NCI-H1092 (cell line): ENCODE measurements at places on chromosomes 3 and 15.

- DNase-seq = no peak
Measured at GRCh38 chr3:195139876-195140240, 131.1 kb downstream of the XXYLT1 start.

GRCh38 chr3:58107597-58107996 lies 99.4 kb downstream of the FLNB start:
- DNase-seq = no peak

DNA sequence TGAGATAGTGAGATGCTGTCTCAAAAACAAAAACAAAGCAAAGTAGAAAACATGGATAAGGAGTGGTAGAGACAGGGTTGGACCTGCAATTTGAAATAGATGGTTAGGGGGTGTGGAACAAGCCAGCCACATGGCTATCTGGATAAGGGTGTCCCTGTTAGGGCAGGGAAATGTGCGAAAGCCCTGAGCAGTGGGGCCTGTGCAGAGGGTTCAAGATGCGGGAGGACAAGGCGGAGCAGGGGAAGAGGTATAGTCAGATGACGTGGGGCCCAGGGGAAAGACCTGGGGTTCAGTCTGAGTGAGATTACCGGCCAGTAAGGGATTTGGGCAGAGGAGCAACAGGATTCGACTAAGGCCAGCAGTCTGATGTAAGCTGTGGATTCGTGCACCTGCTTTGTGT lies 18.4 kb upstream of the NR2E3 start:
- DNase-seq = no peak

DNA sequence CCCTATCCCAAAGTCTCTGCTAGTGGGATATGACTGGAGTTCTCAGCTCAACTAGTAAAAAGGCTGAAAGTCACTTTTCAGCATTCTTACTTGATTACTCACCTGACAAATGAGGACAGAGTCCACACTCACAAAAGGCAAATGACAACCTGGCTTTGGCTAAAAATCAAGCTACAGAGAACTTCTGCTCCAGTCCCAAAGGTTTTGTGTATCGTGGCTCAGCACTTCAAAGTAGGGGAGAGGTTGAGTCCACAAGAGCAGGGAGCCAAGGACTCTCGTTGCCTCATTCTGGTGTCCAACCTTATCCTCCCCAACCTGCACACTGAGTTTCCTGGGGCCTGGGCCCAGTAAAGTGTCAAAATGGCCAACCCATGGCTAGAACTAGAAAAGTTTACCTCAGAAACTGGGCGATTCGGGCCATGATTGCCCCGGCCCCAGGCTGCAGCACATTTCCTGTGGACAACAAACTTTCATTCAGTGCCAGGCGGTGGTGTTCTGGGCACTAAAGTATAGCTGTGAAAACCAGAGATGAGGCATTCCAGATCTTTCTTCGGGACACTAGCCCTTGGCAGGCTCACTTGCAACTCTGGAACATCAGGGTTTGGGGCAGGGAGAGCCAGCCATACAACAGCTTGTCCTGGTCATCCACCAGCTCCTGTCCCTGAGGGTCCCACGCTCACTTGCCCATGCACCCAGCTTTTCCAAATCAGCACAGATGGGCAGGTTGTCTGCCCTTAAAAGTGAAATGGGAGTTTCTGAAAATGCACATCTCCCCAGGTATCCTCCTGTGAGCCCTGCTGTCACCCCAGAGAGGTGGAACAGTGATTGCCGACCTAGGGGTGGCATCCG lies 3.1 kb downstream of the ACAA1 start:
- DNase-seq = no peak

- DNase-seq = no peak
Measured at GRCh38 chr3:192884777-192885773, 32.6 kb downstream of the MB21D2 start.

DNA sequence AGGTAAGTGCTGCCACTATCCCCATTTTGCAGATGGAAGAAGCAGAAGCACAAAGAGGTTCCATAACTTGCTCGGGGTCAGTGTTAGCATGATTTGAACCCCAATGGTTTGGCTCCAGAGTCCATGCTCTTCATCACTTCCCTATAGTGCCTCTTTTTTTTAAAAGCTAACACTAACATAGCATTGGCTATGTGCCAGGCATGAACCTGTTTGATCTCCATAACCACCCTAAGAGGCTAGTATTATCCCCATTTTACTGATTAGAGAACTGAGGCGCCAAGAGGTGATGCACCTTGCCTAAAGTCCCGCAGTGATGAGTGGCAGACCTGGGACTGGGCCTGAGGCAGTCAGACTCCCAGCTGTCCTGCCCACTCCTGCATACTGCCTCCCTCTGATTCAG lies 7.3 kb downstream of the LINGO1 start:
- no peak for DNase-seq

DNA sequence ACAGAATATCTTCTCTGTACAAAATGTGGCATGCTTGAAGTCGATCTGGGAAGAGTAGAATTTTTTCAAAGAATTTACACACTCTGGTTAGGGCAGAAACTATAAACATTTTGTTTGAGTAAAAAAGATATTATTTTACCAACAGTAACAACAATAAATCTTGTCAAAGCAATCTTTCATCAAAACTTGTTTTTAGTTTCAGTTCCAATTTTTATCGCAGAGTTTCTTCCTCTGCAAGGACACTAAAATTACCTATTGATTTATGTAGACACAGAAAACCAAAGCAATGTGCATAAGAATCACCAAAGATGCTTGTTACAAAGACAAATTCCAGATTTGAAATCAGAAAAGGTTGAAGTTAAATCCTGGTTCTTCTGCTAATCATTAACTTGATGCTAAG lies 61.9 kb downstream of the CGGBP1 start:
- no peak for DNase-seq

- no peak for DNase-seq
Measured at GRCh38 chr3:151206201-151206600, 3.2 kb upstream of the GPR171 start.

- no peak for DNase-seq
Measured at GRCh38 chr15:57223345-57223744, 153.0 kb upstream of the CGNL1 start.

DNA sequence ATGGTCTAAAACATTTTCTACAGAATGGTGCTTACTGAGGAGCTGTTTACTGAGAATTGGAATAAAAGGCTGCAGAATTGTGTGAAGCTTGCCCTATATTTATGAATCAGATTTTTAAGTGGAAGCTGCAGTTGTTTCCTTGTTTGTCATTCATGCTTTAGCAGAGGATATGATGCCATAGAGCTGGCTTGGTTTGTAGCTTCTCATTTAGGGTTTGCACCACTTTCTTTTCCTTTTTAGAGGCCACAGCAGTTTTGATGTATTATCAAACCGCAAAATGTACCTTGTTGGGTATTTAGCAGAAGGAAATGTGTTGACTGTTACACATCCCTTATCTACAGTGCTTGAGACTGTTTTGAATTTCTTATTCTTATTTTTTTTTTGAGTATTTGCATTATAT lies 66.2 kb downstream of the RASA2 start:
- no peak for DNase-seq

GRCh38 chr15:98668566-98669308 lies 20.4 kb downstream of the IGF1R start:
- no peak for DNase-seq

GRCh38 chr3:96039632-96040031 lies 774.8 kb upstream of the EPHA6 start:
- no peak for DNase-seq

- DNase-seq = no peak
Measured at GRCh38 chr15:38304481-38304880, 51.8 kb downstream of the SPRED1 start.

DNA sequence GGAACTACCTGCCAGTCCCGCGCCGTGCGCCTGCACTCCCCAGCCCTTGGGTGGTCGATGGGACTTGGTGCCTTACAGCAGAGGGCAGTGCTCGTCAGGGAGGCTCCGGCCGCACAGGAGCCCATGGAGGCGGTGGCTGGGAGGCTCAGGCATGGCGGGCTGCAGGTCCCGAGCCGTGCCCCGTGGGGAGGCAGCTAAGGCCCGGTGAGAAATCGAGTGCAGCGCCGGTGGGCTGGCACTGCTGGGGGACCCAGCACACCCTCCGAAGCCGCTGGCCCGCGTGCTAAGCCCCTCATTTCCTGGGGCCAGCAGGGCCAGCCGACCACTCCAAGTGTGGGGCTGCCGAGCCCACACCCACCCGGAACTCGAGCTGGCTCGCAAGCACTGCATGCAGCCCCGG lies 580.2 kb downstream of the ZIC1 start:
- no peak for DNase-seq

- no peak for DNase-seq
Measured at GRCh38 chr3:193344486-193344885, 34.1 kb downstream of the ATP13A5 start.

GRCh38 chr3:147311716-147312115 lies 94.6 kb downstream of the ZIC4 start:
- DNase-seq = no peak

GRCh38 chr3:192869131-192870031 lies 48.3 kb downstream of the MB21D2 start:
- DNase-seq = no peak

DNA sequence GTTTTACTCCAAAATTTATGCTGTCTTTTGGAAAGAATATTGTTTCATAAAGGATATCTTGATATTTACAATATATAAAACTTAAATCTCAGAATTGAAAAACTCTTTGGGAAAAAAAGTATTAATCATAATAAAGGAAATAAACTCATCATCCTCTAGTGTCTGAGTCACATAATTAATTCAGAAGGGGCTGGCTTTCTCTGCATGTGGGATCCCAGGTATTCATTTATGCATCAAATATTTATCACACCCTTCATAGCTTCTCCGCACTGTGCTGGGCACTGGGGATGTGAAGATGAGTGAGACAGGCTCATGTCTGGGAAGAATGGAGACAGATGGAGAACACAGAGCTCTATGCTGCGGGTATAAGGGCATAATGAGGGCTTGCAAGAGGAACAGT lies 65.6 kb downstream of the CCNL1 start:
- DNase-seq = no peak

DNA sequence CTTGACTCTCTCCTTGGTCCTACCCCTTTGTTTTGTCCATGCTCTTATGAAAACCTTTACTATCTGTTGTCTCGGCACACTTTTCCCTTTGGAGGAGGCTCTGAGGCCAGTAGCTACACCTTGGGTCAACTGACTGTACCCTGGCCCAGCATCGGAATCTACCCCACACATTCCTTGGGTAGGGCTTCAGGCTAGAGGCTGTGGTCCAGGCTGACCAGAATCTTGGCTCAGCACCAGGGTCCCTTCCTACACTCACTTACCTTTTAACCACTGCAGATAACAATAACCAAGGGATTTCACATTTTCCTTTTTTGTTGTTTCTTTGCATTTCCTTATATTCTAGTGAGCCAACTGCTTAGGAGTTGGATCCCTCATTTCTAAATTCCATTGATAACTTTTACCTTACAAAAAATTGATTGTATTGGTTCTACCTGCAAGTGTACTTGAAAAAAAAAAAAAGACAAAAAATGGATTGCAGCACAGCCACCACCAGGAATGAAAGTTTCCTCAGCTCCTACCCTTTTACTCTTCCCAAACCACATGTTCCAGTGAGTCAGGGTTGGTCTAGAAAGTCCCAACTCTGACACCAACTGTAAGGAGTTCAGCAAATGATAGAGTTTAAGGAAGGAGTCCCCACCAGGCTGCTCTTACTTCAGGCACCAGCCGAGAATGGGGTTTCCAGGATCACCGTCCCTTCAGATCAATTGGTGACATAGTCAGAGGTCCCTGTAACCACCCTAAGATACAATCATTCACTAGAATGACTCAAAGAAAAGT lies 95.6 kb downstream of the FBLN2 start:
- DNase-seq = no peak

GRCh38 chr15:89746386-89746780 lies 4.7 kb downstream of the MESP1 start:
- no peak for DNase-seq

GRCh38 chr3:131360191-131360755 lies 21.3 kb upstream of the NUDT16 start:
- DNase-seq = no peak

- peak; percentile 50 for DNase-seq
Measured at GRCh38 chr3:116444819-116445310, 422 bp downstream of the LSAMP start.

DNA sequence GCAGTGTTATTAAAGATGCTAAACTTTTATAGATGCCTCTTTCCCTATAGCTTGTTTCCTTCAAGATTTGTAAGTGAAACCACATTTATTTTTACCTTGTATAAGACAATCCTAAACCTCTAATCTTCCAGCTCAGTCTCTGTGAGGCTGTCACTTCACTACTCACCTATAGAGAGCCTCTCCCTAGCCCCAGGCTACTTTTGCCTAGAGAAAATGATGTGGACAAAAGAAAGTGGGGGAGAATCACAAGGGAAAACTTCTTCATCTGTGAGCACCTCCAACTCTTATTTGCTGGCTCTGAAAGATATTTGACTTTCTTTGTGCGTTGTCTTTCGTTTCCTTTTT lies 74.9 kb upstream of the SCN5A start:
- DNase-seq = no peak

- DNase-seq = no peak
Measured at GRCh38 chr15:78507831-78508160, 419 bp downstream of the HYKK start.

DNA sequence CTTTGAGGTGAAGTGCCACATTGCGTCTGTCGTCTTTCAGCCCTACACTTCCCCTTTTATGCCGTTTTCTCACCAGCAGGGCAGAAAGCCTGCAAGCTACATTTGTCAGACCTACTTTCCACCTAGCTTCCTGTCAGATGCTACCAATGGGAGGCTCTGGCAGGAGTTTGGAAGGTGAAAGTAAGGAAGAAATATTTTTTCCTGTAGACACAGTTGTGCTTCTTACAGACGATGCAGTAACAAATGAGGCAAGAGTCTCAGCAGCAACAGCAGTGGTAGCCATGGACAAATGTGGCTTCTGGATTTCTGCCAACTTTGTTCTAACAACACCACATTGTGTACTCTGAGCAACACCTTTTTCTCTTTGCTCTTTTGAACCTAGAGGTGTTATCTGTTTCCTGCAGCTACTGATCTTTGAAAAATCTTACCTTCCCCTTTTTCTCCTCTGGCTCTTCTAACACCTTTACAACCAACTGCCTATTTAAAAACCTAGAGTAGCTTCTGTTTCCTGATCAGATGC lies 70.6 kb upstream of the STT3B start:
- DNase-seq = no peak

DNA sequence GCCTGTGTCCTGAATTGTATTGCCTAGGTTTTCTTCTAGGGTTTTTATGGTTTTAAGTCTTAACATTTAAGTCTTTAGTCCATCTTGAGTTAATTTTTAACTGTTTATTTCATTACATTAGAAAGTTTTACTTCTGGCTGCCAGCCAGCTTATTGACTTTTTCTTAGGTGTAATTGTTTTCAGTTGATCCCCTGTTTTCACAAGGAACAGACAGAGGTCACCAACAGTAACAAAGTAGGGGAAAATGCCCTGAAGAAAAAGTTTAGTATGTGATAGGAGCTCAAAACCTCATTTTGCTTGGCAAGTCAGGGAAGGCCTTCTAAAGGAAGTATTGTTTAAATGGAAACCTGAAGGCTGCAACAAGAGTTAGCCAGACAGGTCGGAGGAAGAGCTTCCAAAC lies 10.4 kb downstream of the WDR48 start:
- DNase-seq = no peak

- no peak for DNase-seq
Measured at GRCh38 chr3:174243171-174243570, 616.0 kb upstream of the NAALADL2 start.
